ENCODE measurements at places on chromosomes 1 and 21. TPM values are rescaled to one million over a fixed set of nuclear protein-coding genes. Genes with fewer than 3 reads are reported as not detected.

DNA sequence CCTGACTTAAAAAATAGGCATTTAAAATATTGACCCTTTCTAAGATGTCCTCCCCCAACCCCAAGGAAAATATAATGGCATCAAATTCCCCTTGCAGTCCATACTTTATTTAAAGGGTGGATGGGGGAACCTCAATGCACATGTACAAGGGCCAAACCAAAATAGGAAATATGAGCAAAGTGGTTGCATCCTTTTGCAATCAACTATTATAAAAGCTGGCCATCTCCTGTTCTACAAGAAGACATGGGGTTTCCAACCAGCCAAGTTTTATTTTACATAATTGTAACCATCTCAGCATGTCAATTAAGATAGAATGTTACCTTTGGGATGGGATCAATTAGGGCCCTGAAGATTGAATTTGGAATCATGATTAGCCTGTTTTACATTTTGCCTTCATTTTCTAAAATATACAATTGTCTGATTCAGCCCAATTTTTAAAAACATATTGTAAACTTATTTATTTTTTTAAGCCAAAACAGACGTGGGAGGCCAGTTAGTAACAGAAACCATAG is 146.7 kb upstream of the NFIA start:
- no peak overlapping the region for H3K4me3 ChIP-seq
- no peak for DNase-seq
- H3K27me3 ChIP-seq: no peaks in the 10 kb centered on the region
- H3K4me1 ChIP-seq: no peaks in the 10 kb centered on the region
- no peaks in the 10 kb centered on the region for H3K36me3 ChIP-seq

DNA sequence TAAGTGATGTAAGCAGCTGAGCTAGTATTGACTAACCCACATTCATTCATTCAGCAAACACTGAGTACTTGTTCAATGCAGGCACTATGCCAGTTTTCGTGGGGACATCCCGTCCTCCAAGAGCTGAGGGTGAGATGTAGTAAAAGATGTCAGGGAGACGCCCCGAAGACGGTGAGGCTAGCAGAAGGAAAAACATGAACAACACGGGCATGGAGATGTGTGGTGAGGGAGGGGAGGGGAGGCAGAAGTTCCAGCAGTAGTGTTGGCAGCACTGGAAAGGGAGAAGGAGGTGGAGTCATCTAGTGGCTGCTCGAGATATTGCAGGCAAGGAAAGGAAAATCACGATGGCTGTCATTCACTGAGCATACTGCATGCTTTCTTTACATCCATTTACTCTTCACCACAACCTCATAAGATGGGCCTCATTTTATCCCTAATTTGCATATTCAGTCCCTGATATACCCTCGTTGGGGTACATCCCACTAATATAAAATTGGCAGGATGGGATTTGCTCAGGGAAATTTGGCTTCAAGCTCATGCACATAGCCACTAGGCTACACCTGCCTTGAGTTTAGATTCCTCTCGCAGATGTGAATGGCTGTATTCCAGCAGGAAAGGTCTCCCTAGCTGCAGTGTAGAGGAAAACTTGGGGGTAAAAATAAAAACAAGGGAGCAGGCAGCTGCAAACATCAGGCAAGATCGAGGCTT is 14.5 kb downstream of the PDZK1IP1 start:
- H3K4me3 ChIP-seq: no peak overlapping the region
- no peaks in the 10 kb centered on the region for H3K4me1 ChIP-seq
- peaks cover 30% of the 10 kb centered on the region for H3K27me3 ChIP-seq
- no peaks in the 10 kb centered on the region for H3K36me3 ChIP-seq

- no peaks in the 10 kb centered on the region for H3K36me3 ChIP-seq
- no peak overlapping the region for H3K27ac ChIP-seq
- H3K4me1 ChIP-seq: peaks cover 2% of the 10 kb centered on the region
- no peak for DNase-seq
Observed at GRCh38 chr1:15254559-15254958, 7.5 kb downstream of the FHAD1 start.

GRCh38 chr1:109277434-109278204 is 5.3 kb downstream of the PSRC1 start:
- no peak overlapping the region for H3K4me3 ChIP-seq
- no peak for DNase-seq
- H3K27ac ChIP-seq: no peak overlapping the region
- no peaks in the 10 kb centered on the region for H3K36me3 ChIP-seq
- H3K27me3 ChIP-seq: peaks cover 6% of the 10 kb centered on the region

DNA sequence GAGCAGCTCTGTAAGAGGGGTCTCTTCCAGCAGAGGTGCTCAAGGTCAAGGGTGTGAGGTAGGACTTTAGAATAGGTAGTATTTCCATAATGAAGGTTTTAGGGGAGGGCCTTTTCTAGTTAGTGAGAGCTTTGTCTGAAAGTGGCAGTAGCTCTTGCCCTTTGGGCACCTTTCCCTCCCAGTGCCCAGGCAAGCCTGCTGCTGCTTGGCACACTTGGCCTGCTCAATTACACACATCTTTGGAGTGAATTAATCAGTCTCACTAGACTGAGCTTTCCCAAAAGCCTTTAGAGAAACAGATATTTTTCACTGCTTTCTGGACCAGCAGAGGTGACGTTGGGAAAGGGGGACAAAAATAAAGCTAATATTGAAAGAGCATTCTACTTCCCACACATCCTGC is 48.0 kb downstream of the MAB21L3 start:
- no peak overlapping the region for H3K27ac ChIP-seq
- DNase-seq: no peak
- no peaks in the 10 kb centered on the region for H3K27me3 ChIP-seq
- H3K4me1 ChIP-seq: no peaks in the 10 kb centered on the region
- no peaks in the 10 kb centered on the region for H3K36me3 ChIP-seq

GRCh38 chr1:10980094-10980577 is 32.3 kb upstream of the TARDBP start:
- H3K36me3 ChIP-seq: no peaks in the 10 kb centered on the region
- no peak overlapping the region for H3K27ac ChIP-seq
- no peak overlapping the region for H3K4me3 ChIP-seq
- DNase-seq: no peak

GRCh38 chr1:37068897-37069296 is 34.6 kb upstream of the GRIK3 start:
- no peak overlapping the region for H3K27ac ChIP-seq
- no peaks in the 10 kb centered on the region for H3K36me3 ChIP-seq
- peaks cover 29% of the 10 kb centered on the region for H3K27me3 ChIP-seq
- DNase-seq: no peak
- H3K4me1 ChIP-seq: no peaks in the 10 kb centered on the region

DNA sequence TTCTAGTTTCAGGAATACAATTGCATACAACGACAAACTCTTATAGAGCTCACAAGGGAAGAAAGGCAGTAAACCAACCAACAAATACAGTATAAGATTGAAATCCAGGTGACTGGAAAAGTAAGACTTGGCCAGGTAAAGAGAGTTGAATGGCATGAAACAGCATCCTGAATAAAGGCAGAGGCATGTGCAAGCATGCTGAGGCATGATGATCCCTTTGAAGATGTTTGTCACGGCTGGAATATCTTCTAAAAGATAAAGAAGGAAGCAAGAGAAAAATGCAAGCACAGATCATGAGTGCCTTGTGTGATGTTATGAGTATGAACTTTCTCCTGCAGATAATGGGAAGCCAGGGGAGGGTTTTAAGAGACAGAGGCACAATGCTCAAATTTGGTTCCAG is 83.3 kb upstream of the SPATA6 start:
- no peak for DNase-seq
- no peaks in the 10 kb centered on the region for H3K36me3 ChIP-seq
- no peak overlapping the region for H3K4me3 ChIP-seq
- no peaks in the 10 kb centered on the region for H3K4me1 ChIP-seq
- no peaks in the 10 kb centered on the region for H3K27me3 ChIP-seq

GRCh38 chr21:16285605-16286126 is 555.9 kb downstream of the USP25 start:
- H3K4me3 ChIP-seq: no peak overlapping the region
- H3K27ac ChIP-seq: no peak overlapping the region
- H3K27me3 ChIP-seq: no peaks in the 10 kb centered on the region

DNA sequence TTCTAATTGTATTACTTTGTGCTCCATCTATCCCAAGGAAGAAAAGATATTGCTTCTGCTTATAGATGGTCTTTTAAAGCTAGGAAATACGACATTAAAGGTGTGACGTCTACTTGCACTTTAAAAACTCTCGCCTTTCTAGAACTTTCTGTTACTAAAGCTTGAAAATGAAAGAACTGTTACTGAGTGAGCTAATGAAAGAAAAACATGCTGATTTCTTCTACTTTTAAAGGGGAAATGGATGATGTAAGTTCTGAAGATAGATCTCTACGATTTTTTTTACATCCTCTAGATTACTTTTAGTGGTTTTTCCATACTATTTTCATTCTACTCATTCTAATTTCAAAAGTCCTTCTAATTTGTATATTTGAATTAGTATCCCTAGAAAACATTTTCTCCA is 387.5 kb downstream of the USP25 start:
- H3K36me3 ChIP-seq: no peaks in the 10 kb centered on the region
- no peaks in the 10 kb centered on the region for H3K4me1 ChIP-seq
- H3K27me3 ChIP-seq: no peaks in the 10 kb centered on the region
- no peak for DNase-seq

- DNase-seq: no peak
- H3K27ac ChIP-seq: no peak overlapping the region
- H3K36me3 ChIP-seq: no peaks in the 10 kb centered on the region
- no peaks in the 10 kb centered on the region for H3K27me3 ChIP-seq
- no peak overlapping the region for H3K4me3 ChIP-seq
Observed at GRCh38 chr1:157844089-157844830, 2.7 kb upstream of the CD5L start.

DNA sequence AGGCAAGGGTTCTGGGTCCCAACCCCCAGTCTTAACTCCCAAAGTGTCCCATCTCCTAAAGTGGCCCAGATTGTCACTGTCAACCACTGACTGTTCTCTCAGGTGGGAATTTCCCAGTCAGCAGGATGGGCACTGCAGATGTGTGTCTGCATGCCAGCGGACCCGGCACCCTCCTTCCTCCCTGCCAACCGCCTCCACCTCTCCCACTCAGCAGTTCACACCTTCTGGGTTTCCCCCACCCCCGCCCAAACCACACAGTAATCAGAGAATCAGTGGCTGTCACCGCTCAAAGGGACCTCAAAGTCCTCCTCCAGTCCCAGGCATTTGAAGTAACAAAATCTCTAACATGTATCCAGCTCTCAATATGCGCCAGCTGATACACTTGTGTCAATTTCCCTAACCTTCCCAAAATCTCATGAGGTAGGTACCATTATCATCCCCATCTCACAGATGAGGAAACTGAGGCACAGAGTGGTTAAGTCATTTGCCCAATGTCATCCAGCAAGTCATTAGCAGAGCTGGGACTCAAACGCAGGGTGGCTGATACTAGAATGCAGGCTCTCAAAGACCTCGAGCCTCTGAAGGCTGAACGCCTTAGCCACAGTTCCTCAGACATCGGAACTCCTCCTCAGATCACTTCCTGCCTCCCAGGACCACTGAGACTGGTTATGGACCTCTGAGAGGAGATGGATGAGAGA is 4.8 kb downstream of the RUNX3 start:
- peak overlapping the region; percentile 96 for H3K27ac ChIP-seq
- H3K36me3 ChIP-seq: peaks cover 23% of the 10 kb centered on the region
- peak; percentile 86 for DNase-seq

GRCh38 chr1:236507022-236507700 is 16.6 kb upstream of the LGALS8 start:
- H3K4me3 ChIP-seq: no peak overlapping the region
- H3K4me1 ChIP-seq: peaks cover 2% of the 10 kb centered on the region
- no peak overlapping the region for H3K27ac ChIP-seq

- H3K27me3 ChIP-seq: no peaks in the 10 kb centered on the region
- DNase-seq: no peak
- no peak overlapping the region for H3K4me3 ChIP-seq
- no peaks in the 10 kb centered on the region for H3K4me1 ChIP-seq
- H3K36me3 ChIP-seq: peaks cover 35% of the 10 kb centered on the region
Observed at GRCh38 chr1:97593192-97593591, 327.6 kb downstream of the DPYD start.

DNA sequence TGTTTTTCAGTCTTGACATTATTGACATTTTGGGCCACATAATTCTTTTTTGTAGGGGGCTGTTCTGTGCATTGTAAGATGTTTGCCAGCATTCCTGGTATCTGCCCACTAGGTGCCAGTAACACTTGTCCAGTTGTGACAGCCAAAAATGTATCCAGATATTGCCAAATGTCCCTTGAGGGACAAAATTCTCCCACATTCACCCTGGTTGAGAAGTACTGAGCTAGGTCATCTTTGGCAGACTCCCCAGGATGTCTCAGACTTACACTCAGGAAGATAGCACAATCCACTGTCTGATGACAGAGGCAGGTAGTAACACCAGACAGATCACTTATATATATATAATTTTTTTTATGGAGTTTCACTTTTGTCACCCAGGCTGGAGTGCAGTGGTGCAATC is 5.9 kb downstream of the CD48 start:
- H3K4me1 ChIP-seq: peaks cover 59% of the 10 kb centered on the region
- peak overlapping the region; percentile 78 for H3K4me3 ChIP-seq
- no peaks in the 10 kb centered on the region for H3K27me3 ChIP-seq
- no peaks in the 10 kb centered on the region for H3K36me3 ChIP-seq

- H3K27ac ChIP-seq: no peak overlapping the region
- no peaks in the 10 kb centered on the region for H3K27me3 ChIP-seq
- no peaks in the 10 kb centered on the region for H3K4me1 ChIP-seq
Observed at GRCh38 chr1:68479501-68479900, 17.4 kb downstream of the DEPDC1 start.

DNA sequence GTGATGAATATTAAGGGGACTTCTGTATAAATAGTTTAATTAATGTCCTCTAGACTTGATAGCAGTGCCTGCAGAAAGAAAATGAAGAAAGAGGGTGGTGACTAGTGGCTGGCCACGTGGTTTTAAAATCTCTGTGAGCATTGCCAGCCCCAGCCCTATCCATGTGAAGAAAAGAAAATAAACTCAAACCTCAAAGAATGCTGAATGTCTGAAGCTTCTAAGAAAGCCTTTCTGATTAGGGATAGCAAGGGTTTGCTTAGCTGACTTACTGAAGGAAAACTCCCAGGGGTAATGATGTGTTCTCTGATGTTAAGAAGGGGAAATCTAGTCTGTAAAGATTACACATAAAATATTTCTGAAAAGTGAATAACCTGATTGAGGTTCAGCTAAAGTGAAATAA is 31.8 kb downstream of the ADGRL2 start:
- H3K27ac ChIP-seq: no peak overlapping the region
- DNase-seq: no peak
- no peaks in the 10 kb centered on the region for H3K36me3 ChIP-seq
- H3K4me3 ChIP-seq: no peak overlapping the region

SARS1 gene
- 173 TPM for total RNA-seq

RGS13 gene
- total RNA-seq: not detected

NMNAT2 gene
- not detected for total RNA-seq

GOLT1A gene
- total RNA-seq: not detected

KRTAP10-6 gene
- total RNA-seq: not detected

FYB2 gene
- total RNA-seq: not detected

DNAJC8 gene
- total RNA-seq: 67.4 TPM

MASP2 gene
- total RNA-seq: not detected

CENPF gene
- total RNA-seq: 6.7 TPM

ANKRD45 gene
- not detected for total RNA-seq

ADCY10 gene
- total RNA-seq: 0.06 TPM

TFAP2E gene
- 4.6 TPM for total RNA-seq
